NCI-H460 (cell line): ENCODE measurements at places on chromosomes 4 and X. TPM values are rescaled to one million over a fixed set of nuclear protein-coding genes. Genes with fewer than 3 reads are reported as not detected.

PLP1 gene
- total RNA-seq: not detected in 2 replicates

DNA sequence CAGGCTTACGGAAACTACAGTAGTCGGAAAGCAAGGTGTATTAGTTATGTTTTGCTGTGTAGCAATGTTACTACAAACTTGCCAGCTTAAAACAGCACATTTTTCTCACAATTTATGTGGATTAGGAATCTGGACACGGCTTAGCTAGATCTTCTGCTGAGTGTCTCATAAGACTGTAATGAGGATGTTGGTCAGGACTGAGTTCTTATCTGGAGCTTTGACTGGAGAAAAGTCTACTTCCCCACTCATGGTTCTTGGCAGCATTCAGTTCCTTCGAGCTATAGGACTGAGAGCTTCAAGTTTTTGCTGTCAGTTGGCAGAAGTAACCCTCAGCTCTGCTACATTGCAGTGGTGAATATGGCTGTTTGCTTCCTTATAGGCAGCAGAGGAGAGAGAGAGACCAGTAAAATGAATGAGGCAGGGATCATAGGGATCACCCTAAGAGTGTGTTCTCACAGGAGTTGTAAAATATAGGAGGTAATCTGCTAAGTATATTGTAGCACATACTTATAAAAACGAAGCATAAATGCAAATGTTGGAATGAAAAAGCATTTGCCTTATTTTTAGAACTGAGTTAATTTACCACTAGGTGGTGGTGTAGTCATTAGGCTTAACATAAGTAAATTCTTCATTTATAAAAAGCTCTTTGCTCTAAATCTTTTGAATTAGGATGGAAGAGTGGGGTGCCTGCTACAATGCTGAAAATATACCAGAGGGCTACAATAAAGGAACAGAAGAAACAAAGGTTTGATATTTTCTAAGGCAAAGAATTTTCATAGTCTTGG lies 38.6 kb downstream of the ALG13 start:
- no peak for DNase-seq

PHOX2B gene
- not detected in 2 replicates for total RNA-seq

XAGE1A gene
- total RNA-seq: 0.25 TPM in 1 of 2 replicates, not detected in the other

CLIC2 gene
- 6.4 and 8.1 TPM in 2 replicates for total RNA-seq

DNA sequence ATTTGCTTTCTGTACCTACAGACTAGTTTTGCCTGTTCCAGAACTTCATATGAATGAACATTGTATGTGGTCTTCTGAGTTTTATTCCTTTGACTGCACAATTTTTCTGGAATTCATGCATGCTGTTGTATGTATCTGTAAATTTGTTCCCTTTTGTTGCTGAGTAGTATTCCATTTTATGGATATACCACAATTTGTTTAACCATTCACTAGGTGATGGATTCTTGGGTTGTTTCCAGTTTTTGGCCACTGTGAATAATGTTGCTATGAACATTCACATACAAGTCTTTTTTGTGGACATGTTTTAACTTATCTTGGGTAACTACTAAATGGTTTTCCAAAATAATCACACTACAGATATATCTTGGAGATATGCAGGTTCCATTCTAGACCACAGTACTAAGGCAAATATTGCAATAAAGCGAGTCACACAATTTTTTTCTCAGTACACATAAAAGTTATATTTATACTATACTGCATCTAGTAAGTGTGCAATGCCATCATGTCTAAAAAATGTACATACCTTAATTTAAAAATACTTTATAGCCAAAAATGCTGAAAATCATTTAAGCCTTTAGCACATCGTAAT lies 58.7 kb downstream of the TSPAN5 start:
- DNase-seq: no peak

- DNase-seq: no peak
Measured at GRCh38 chr4:85431156-85431555, 43.8 kb upstream of the ARHGAP24 start.

GRCh38 chrX:64192040-64192439 lies 13.5 kb downstream of the AMER1 start:
- no peak for DNase-seq

DNA sequence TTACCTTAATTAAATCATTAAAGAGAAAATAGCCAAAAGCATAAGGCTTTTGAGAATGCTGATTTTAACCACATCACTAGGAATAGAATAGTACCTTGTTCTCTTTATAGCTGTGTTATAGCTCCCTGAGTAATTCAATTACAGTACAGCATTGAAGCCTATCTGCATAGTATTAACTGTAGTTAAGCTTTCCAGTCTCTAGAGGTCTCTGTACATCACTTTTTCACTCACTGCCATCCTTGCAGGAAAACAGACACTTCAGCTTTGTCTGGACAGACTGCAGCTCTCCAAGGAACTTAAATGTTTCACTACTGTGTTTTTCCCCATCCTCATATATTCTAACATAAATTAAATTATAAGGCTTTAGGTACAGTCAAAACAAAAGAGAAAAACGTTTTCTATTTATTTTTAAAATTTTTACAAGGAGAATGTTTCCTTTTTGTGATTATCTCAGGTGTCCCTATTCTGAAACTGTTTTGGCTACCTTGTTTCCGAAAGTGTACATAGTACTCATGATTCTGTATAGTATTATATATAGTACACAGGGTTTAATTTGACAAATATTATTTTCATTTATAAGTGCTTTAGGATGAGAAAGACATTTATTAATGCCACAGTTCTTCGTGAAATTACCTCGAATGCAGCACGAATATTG lies 407.9 kb downstream of the PCDH18 start:
- peak; percentile 64 for DNase-seq

- DNase-seq: peak; percentile 18
Measured at GRCh38 chrX:19593690-19594089, 78.4 kb upstream of the MAP3K15 start.

DNA sequence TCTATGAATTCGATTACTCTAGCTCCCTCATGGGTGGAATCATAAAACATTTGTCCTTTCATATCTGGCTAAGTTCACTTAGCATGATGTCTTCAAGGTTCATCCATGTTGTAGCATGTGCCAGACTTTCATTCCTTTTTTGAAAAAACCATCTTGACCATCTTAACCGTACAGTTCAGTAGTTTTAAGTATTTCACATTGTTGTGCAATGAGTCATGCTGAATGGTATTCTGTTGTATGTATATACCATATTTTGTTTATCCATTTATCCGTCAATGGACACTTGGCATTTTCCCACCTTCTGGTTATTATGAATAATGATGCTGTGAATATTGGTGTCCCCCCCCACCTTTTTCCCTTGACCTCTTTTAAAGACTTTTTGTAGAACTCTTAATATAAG lies 72.4 kb upstream of the TLR2 start:
- no peak for DNase-seq

DNA sequence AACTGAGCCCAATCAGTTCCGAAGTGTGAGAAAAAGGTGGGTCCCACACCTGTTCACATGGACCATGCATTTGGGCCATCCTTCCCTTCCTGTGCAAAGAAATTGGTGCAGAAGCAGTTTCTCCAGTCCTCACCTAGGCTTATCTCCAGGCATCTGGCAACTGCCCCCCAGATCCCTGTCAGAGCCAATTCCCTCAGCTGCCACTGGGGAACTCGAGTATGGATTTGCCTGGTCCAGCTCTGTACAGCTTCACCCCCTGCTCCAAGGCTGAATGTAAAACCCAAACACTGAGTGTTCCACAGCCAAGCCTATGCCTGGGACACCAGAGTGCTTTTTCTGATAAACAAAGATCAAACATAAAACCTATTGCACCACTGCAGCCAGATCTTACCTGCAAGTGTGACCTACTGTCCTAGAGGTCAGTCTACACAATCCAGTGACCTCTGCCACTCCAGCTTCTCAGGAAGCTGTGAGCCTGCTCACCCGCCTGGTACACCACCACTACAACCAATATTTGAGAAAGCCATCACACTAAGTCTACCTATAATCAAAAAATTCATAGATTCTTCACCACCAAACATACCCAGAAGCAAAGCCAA lies 136.4 kb downstream of the STPG2 start:
- no peak for DNase-seq

GRIPAP1 gene
- 31.6 and 33.1 TPM in 2 replicates for total RNA-seq

DNA sequence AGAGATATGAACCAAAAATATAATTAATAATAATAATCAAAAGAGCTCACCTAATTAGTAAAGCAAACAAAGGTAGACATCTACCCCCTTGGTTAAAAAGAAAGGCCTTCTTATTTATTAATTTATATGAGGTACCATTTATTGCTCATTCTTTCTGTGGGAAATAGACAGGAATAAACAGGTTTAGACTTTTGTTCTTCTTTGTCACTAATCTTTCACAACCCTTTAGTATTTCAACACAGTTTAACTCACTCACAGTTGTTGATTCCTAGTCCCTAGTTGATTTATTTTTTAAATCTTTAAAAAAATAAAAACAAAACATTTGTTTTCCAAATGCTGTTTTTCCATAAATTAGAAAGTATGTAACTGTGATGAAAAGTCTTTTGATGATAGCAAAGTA lies 5.6 kb downstream of the PPARGC1A start:
- no peak for DNase-seq

DNA sequence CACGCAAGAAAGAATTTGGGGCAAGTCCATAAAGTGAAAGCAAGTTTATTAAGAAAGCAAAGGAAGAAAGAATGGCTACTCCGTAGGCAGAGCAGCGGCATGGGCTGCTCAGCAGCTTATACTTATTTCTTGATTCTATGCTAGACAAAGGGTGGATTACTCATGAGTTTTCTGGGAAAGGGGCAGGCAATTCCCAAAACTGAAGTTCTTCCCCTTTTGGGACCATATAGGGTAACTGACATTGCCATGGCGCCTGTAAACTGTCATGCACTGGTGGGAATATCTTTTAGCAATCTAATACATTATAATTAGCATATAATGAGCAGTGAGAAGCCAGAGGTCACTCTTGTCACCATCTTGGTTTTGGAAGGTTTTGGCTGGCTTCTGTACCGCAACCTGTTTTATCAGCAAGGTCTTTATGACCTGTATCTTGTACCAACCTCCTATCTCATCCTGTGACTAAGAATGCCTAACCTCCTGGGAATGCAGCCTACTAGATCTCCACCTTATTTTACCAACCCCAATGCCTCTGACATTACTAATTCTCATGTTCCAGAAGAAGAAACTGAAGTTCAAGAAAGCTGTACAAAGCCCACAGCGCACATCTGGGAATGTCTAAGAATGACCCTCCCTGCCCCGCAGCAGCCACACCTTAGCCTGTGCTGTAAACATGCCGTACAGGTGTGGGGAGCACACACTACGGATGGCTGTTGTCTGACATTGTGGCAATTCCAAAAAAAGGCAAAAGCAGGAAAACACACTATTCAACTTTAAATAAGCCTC lies 18.6 kb downstream of the RXFP1 start:
- no peak for DNase-seq

DNA sequence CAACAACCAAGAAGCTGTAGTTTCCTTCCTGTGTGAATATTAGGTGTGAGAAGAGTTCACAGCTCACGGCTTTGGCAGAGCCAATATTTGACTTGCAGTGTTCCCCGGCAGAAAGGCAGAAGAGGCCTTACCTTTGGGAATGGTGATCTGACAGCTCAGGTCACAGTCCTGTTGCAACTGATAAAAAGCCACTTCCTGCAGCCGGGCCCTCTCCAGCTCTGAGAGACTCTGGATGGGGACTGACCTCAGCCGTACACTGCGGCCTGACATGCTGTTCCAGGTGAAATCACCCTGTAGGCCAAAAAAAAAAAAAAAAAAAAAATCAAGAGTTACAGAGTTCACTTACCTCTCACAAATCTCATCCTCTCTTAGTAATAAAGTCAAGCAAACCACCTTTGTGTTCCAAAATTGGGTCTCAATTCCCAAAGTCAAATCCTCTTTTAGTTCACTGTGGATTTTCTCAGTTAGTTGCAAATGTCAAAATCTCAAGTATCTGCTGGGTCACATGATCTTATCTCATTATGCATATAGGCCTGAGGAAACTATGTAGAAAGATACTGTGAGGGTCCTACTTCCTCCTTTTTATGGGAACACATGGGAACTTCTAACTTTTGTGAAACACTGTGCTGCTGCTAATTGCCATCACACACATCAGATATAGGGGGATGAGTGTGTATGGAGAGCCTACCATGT lies 38.6 kb upstream of the AMELX start:
- DNase-seq: no peak

NXF2 gene
- total RNA-seq: not detected in 2 replicates

- DNase-seq: no peak
Measured at GRCh38 chr4:67678612-67679011, 22.3 kb downstream of the UBA6 start.

DNA sequence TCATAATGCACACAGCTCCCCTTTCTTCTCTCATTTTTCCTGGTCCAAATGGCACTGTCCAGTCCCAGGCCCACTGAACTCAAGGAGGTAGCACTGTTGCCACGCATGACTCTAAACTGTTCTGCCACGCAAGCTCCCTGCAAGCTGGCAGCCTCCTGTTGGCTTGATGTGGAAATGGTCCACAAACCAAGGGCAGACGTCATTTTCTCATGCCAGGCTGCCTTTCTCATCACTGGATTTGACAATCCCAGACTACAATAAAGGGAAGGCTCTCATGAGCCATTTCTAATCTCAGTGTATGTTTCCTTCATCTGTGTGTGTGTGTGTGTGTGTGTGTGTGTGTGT lies 22.4 kb downstream of the OTOP1 start:
- no peak for DNase-seq

UGT2B17 gene
- not detected in 2 replicates for total RNA-seq

CENPE gene
- total RNA-seq: 22.4 and 26.3 TPM in 2 replicates

ADH6 gene
- total RNA-seq: not detected in 2 replicates

GRCh38 chrX:101774340-101774739 lies 114.7 kb upstream of the ARMCX2 start:
- DNase-seq: no peak

DNA sequence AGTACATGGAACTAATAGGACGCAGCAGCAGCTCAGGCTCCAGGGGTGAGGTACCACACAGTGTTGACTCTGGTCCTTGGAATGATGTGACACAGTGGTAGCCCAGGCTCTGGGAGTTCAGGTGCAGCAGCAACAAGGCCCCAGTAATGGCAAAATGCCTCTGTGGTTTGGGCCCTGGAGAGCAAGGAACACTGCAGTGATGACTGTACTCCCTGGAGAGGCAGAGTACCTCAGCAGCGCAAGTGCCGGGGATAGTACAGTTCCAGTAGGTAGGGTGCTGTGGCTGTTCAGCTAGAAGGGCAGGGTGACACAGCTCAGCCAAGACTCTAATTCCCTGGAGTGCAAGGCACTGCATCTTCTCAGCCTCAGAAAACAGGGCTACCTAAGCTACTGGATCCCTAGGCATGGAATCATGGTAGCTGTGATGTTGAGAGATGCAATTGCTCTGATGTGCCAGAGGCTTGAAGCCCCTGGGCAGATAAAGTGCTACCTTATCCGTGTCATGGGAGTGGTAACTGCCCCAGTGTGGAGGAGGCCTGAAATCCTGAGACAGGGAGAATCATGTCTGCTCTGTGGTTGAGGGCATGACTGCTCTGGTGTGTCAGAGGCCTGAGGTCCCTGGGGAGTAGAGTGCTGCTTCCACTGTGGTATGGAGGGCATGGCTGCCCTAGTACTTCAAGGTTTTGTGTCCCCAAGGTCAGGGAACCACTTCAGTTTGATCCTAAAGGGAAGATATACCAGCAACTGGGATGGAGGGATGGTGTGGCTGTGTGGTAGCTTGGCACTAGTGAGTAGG lies 55.2 kb downstream of the AREG start:
- DNase-seq: no peak

GRCh38 chrX:3175659-3176438 lies 134.6 kb downstream of the ARSF start:
- DNase-seq: no peak
